Nucleus accumbens (tissue), 56 donors: ENCODE measurements at places on chromosomes 11 and 22.

DNA sequence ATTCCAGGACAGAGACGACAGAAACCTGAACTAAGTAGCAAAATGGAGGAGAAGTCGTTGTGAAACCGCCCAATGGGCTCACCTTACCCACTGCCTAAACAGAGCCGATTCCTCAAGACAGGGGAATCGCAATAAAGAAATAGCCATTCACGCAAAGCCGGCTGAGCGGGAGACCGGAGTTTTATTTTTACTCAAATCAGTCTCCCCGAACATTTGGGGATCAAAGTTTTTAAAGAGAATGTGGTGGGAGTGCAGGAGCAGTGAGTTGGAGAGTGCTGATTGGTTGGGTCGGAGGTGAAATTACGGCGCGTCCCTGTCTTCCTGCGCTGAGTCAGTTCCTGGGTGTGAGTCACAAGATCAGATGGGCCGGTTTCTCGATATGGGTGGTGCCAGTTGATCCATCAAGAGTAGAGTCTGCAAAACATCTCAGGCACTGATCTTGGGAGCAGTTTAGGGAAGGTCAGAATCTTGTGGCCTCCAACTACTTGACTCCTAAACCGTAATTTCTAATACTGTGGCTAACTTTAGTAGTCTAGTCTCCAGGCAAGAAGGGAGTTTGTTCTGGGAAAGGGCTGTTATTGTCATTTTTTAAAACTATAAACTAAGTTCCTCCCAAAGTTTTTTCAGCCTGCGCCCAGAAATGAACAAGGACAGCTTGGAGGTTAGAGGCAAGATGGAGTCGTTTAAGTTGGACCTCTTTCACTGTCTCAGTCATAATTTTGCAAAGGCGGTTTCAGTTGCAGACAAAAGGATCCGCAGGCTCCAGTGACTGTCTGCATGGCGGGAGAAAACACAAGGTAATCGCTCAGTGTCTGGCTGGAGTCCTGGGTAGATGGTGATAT lies 34.1 kb downstream of the OR4D9 start:
- no peak for DNase-seq

- DNase-seq = no peak
These were observed 12.7 kb upstream of the PANX2 start for GRCh38 chr22:50157709-50158375.

- peak; percentile 67 for DNase-seq
These were observed 11.1 kb downstream of the RANGAP1 start for GRCh38 chr22:41274856-41275255.

GRCh38 chr11:19311308-19312030 lies 70.7 kb upstream of the E2F8 start:
- peak; percentile 63 for DNase-seq

- DNase-seq = no peak
These were observed 40.8 kb upstream of the TLCD5 start for GRCh38 chr11:120284272-120284671.

DNA sequence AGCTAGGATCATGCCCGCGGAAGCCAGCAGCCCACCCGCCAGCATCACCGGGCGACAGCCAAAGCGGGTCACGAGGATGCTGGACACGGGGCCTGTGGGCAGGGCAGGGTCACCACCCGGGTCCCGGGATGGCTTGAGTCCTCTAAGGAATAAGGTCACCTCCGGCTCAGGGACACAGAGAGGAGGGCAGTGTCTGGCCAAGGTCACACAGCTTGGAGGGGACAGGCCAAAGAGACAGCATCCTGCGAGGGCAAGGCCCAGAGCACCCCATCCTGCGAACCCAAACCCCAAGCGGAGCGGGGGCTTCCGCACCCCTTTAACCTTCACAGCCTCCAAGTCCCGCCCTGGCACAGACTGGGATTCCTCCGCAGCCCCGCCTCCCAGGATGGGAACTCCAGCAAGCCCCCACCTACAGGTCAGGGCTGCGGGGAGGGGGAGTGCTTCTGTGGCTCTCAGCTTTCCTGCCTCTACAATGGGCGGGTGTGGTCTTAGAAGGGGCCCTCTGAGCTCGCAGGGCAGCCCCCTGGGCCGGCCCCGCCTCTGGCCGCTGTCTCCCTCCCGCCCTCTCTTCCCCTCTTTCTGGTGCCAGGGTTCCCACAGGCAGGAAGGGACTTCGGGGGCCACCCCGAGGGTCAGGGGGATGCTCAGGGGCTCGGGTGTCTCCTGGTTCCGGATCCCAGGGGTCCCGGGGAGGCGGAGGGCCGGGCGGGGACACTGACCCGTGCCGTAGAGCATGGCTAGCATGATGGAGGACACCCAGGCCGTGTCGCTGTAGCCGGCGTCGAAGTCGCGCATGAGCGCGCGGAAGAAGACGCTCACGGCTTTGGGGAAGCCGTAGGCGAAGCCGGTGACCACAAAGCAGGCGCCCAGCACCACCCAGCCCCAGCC lies 1.8 kb downstream of the SLC16A8 start:
- no peak for DNase-seq

DNA sequence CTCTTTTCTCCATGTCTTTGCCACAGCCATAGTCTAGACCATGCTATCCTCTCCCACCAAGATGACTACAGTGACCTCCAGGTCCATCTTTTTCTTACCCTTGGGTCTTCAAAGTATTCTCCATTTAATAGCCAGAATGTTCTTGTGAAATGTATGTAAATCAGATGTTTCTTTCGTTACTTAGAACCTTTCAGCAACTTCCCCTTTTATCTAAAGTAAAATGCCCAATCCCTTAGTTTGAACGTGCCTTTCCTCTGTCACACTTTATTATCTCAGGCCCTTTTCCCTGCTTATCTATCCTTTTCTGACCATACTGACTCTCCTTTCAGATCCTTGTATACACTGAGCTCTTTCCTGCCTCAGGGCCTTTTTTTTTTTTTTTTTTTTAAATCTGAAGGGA lies 17.9 kb downstream of the RBM4B start:
- DNase-seq = no peak

DNA sequence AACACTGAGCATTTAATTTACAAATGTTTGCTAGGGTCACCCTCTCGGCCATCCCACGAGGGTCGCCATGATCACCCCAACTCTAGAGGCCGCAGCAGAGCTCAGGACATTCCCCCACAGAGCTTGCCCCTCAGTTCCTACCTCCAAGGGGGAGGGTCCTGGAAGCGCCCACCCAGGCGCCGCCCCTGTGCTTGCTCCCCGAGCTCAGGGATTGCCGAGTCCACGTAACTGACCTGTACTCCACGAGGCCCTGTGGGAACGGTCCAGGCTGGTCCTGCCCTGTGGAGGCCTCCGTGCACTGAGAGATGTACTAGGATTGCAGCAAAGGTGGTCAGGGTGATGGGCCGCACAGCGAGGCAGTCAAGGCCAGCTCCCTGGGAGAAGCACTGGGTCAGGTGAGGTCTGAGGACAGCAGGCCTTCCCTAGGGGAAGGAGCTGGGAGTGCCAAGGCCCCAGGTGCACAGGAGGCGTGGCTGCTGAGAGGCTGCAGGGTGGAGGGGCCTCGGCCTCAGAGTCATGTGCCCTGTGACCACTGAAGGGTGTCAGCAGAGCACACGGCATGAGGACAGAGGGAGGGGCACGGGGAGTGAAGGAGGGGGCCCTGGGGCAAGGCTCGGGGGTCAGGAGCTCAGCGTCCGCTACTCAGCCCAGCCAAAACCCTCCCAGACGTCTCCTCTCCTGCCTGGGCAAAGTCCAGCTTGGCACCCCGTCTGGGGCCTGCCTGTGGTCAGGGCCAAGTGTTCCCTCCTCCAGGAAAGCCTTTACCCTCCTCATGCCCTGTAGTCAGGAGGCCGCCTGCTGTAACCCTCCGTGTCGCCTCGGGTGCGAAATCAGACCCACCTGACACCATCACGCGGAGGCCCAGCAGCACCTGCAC lies 2.4 kb upstream of the MIOX start:
- DNase-seq = no peak

- DNase-seq = no peak
These were observed 8.9 kb downstream of the MRTFA start for GRCh38 chr22:40627612-40628011.

DNA sequence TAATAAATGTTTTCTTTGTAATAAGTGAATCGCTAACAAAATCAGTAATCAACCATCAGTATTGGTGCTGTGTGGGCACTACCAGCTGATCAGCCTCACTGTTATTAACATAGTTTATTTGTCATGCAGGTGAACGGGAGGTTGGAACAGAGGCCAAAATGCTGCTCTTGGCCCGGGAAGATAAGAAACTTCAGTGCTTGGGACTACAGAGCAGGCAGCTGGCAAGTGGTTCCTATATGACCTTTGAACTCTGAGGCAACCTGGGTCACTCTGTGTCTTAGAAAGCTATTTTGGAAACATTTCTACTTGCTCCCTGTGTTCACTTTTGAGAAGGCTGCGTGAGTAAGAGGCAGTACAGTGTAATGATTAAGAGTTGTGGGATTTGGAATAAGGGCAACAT lies 36.5 kb upstream of the DNAJB13 start:
- no peak for DNase-seq

DNA sequence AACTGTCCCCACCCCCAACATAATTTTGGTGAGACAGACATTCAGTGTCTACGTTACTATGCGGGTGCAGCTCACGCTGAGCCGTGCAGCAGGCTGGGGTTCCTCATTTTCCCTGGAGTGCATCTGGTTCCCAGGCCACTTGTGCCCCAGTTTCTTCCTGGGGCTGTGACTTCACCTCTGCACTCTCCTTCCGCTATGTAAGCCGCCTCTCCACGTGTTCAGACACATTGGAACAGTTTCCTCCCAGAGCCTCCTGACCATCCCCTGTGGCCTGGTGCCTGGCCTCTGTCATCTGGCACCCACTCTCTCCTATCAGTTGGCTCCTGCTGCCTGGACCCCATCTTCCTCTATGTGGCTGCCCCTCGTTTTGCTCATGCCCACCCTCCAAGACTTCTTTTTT lies 46.2 kb upstream of the A4GALT start:
- DNase-seq = no peak

GRCh38 chr11:111077530-111078322 lies 167.8 kb upstream of the POU2AF2 start:
- DNase-seq = no peak

DNA sequence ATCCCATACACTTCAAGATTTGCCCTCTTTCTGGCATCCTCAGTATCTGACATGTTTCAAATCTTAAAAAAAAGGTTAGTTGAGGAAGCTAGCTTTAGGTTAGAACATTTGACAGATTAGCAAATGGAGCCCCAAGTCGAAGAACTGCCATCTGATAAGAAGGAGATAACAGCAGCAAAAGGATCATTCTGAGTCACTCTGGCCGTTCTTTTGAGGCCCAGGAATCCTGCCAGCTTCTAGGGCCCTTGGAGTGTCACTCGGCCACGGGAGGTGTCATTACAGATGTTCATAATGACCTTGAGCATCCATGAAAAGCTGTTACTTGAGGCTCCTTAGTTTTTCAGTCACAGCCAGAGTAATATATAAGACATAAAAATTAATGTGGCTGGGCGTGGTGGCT lies 132.1 kb upstream of the RASSF10 start:
- no peak for DNase-seq

- no peak for DNase-seq
These were observed 114.4 kb upstream of the NNMT start for GRCh38 chr11:114181752-114182151.

DNA sequence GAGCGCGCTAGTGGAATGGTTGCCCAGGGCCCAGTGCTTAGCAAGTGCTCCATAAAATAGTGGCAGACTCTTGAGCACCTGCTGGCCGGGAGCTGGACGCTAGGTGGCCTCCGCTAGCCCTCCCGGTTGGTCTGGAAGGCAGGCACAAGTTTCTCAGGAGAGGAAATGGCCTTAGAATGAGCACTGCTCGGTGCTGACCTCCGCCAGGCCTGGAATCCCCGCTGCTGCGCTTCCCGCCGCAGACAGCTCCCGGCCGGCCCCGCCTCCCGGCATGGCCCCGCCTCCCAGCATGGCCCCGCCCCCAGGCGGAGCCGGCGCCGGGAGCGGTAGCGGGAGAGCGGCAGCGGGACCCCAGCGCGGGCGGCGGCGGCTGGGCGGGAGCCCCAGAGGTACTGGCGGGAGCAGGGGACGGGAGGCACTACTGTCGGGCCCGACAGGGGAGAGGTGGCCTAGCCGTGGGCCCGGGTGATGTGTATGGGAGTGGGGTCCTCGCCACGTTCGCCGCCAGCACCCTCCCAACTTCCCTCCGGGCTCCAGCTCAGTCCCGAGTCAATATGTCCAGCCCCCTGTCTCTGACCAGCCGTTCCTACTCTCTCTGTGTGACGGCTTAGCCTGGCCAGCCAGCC lies at the start of gene SIPA1:
SIPA1 (plus strand) TSS at position 308 of the 626 bp plus-strand sequence. CDS start 2,821 bp downstream, outside the sequence.
- no peak for DNase-seq

GRCh38 chr11:61947486-61948210 lies 2.5 kb upstream of the BEST1 start:
- peak; percentile 83 for DNase-seq

- no peak for DNase-seq
These were observed 10.4 kb upstream of the LINC01488 start for GRCh38 chr11:69470793-69471728.

GRCh38 chr11:71454470-71455113 lies 1.6 kb downstream of the NADSYN1 start:
- no peak for DNase-seq
